DMS79 (cell line): ENCODE measurements at places on chromosomes 12 and 14.

DNA sequence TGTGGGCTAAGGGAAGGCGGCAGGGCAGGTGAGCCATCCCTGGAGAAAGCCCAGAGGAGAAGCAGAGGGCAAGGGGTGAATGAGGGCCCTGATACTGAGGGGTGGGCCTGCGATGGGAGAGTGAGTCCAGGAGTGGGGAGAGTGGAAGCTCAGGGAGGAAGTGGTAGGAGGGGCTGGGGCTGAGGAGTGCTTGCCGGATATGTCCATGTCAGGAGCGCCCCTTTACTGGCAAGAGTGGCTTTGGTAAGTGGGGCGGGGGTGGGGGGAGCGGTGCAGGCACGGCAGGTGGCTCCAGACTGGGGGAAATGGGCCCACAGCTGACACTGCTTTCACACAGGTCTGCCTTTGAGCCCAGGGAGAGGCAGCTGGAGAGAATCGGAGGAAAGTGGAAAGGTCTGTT, 86.4 kb upstream of the GPR68 start:
- no peak for DNase-seq

GRCh38 chr12:76375470-76375869, 27.3 kb upstream of the BBS10 start:
- no peak for DNase-seq

GRCh38 chr12:4091016-4091743, 182.4 kb upstream of the CCND2 start:
- no peak for DNase-seq

DNA sequence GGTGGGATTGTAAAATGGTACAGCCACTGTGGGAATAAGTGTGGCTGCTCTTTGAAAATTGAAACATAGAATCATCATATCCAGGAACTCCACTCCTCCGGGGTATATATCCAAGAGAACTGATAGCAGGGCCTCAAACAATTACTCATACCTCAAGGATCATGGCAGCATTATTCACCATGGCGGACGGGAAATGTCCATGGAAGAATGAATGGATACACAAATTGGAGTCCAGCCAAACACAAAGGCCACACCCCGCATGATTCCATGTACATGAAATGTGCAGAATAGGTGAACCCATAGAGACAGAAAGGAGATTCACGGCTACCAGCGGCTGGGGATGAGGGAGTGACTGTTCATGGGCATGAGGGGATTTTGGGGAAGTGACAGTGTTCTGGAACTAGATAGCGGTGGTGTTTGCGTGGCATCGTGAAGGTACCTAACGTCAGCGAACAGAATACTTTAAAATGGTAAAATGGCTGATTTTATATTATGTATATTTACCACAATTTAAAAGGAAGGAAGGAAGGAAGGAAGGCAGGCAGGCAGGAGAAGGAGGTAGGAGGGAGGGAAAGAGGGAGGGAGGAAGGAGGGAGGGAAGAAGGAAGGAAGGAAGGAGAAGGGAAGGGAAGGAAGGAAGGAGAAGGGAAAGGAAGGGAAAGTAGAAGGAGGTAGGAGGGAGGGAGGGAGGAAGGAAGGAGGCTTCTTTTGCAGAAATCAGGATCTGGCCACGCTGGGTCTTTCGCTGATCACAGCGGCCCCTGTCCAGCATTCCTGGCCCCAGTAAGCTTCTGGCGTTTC, 14.1 kb upstream of the NCOR2 start:
- DNase-seq: no peak

DNA sequence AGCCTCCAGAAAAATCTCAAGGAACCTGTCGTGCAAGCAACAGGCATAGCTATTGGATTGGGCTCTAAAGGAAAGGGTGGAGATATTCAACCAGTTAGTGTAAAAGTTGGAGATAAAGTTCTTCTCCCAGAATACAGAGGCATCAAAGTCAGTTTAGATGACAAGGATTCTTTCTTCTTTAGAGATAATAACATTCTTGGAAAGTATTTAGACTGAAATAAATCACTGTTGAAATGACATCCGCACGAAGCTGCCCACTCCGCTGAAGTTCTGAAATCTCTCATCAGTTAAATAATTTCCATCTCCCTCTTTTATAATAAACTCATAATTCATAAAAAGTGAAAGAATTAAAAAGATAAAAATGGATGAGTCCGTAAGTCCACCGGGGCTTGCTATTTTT, 1354.9 kb upstream of the TMEM132C start:
- DNase-seq: no peak

DNA sequence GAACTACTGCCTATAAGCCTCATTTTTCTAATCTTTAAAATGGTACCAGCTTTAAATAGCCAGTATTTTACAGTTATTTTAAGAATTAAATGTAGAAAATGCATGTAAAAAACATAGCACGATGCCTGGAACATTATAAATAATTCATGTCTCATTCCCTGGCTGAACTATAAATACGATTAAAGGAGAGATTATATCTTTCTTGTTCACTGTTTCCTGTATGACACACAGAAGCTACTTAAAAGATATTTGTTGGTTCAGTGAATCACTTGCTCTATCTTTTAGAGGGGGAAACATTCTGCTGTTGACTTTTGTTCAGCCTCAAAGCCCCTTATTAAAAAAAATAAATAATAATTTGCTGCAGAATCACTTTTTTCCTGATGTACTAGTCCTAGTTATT, 406.9 kb downstream of the LRFN5 start:
- no peak for DNase-seq

GRCh38 chr14:103002578-103003350, 54.6 kb downstream of the CDC42BPB start:
- no peak for DNase-seq

DNA sequence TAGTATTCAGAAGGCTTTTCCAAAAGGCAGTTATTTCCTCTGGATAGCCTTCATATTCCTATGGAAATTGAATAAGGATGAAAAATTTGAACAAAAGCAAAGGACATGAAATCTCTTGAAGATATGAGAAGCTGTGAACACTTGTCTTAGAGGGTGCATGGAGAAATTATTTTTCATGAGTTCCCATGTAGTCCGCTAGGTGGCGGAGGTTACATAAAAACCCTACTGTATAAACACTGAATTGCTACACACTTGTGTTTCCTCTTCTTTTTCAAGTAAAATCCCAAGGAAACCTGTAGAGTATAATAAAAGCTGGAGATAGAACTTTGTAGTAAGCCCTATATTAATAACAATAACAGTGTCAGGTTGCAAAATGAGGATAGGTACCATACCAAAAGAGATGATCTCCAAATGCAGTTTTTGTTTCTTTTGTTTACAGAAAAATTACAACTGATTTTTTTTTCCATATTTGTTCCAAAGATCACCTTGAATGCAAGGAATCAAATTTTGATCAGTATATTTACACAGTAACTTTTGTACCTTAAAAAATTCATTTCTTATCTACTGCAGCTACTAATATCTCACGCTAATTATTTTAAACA, 37.8 kb upstream of the OR4E1 start:
- DNase-seq: no peak

DNA sequence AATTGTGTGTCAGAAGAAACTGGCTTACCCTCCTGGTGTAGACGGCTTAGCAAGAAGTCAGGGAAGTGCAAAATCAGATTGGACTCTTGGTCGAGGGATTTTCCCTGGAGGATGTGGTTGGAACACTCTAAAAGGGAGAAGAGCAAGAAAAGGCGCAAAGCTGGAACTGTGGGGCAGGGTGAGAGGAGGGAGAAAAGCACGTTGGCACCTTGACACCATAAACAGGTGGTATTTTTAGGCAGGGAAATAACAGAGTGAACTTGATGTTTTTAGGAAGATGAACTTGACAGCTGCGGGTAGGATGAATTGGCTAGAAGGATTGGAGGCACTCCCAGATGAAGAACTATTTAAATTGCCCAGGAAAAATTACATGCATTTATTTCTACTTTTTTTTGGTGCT, 67.7 kb downstream of the HCAR2 start:
- no peak for DNase-seq

DNA sequence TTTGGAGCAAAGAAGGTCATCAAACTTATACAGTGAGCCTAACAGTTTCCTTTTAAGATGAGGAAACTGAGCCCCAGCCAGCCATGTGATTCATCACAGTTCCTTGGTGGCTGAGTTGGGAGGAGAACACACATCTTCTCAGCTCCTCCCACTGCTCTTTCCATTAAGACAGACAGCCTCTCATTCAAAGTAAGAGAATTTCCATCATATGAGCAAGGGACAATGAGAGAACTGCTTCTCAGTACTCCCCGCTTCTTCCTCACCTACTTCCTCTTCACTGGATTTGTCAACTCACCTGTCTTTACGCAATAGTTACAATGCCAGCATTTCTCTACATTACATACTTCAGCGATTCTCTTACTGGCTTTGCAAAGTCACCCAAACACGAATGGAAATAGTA, 2.2 kb downstream of the IFNG start:
- no peak for DNase-seq

- no peak for DNase-seq
These were observed 15.2 kb downstream of the OR6S1 start for GRCh38 chr14:20626274-20626673.

DNA sequence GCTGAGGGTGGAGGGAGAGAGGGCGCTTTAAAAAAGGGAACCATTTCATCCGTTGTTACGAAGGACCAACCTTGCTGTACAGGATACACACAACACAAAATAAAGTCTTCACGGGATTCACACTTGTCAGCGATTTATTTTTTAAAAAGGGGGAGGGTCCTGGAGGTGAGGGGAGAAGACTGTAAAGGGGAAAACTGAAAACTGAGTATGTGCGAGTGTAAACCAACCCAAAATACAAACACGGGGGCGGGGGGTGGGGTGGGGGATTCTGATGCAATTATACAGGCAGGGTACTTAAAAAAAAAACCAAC, 499 bp upstream of the PRKAG1 start:
- DNase-seq: no peak

DNA sequence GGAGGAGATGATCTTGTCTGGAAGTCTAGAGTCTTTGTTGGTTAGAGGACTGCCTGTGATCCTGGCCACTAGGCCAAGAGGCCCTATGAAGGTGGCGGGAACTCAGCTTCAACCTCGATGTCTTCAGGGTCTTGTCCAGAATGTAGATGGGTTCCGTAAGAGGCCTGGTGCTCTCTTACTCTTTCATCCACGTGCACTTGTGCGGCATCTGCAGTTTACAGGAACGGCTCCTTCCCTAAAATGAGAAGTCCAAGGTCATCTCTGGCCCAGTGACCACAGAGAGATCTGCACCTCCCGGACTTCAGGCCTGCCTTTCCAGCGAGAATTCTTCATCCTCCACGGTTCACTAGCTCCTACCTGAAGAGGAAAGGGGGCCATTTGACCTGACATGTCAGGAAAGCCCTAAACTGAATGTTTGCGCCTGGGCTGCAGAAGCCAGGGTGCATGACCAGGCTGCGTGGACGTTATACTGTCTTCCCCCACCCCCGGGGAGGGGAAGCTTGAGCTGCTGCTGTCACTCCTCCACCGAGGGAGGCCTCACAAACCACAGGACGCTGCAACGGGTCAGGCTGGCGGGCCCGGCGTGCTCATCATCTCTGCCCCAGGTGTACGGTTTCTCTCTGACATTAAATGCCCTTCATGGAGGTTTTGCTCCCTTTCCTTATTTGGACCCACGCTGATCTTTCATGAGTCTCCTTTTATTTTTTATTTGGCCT, 17.7 kb downstream of the WNT5B start:
- DNase-seq: no peak

- no peak for DNase-seq
These were observed 41.8 kb upstream of the TMTC2 start for GRCh38 chr12:82644896-82645295.

DNA sequence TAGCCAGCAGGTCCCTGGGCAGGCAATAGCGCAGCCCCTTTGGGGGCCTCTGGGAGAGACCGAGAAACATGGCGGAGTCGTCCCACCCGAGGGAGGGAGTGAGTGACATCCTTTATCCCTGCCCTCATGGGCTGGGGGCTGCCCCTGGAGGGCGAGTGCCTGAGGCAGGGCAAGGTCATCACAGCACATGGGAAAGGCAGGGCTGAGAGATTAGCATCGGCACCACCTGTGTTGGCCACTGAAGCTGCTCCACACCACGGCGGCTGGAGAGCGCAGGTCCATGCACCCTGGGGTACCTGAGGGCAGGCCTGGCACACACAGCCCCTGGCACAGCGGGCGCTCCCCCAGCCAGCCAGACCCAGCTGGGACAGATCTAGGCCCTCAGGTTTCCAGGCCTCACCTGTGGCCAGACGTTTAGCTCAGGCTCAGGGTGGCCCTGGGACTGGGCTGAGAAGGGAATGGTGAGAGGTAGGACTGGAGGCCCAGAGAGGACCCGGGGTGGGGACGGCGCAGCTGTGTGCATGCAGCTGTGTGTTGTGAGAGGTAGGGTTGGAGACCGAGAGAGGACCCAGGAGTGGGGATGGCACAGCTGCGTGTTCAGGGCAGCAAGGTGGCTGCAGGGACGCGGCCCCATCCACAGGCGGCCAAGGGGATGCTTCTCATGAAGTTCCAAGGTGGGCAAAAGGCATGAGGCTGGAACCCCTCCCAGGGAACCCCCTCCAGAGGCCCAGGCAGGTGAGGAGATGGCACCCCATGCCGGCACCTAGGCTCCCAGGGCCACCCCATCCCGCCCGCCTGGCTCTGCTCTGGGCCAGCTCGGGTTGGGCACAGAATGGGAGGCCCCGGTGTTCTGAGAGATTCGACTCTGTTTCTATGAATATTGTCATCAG, 74.1 kb downstream of the KIF26A start:
- DNase-seq: no peak

GRCh38 chr12:6450869-6451347, 934 bp upstream of the TAPBPL start:
- DNase-seq: no peak
